ENCODE measurements at places on chromosomes 4 and X. TPM values are rescaled to one million over a fixed set of nuclear protein-coding genes. Genes with fewer than 3 reads are reported as not detected.

- H3K27ac ChIP-seq, result peak within 1 kb of the TSS; percentile 88
- H3K4me1 ChIP-seq, result peaks cover 67% of the 10 kb centered on the region
- peak within 1 kb of the TSS; percentile 84 for H3K4me3 ChIP-seq
- DNase-seq, result no peak
Observed at GRCh38 chr4:38663801-38664705, at the start of gene KLF3. TSS of gene KLF3 (plus strand) at chr4:38664199. CDS start at chr4:38680626, 16,427 bp downstream.

- DNase-seq, result no peak
- H3K36me3 ChIP-seq, result peaks cover 11% of the 10 kb centered on the region
- H3K4me3 ChIP-seq, result no peak within 1 kb of the TSS
- peaks cover 20% of the 10 kb centered on the region for H3K4me1 ChIP-seq
- peaks cover 5% of the 10 kb centered on the region for H3K27me3 ChIP-seq
Observed at GRCh38 chr4:304969-305680, at the start of gene ZNF732. TSS of gene ZNF732 (minus strand) at chr4:305474. CDS start at chr4:305310, 164 bp downstream.

- DNase-seq, result no peak
- H3K27me3 ChIP-seq, result peaks cover 13% of the 10 kb centered on the region
- no peaks in the 10 kb centered on the region for H3K36me3 ChIP-seq
Observed at GRCh38 chr4:17515445-17516407, 761 bp downstream of the CLRN2 start.

GRCh38 chr4:52648836-52649235 lies 10.3 kb downstream of the USP46 start:
- H3K4me3 ChIP-seq, result no peak overlapping the region
- H3K36me3 ChIP-seq, result peaks cover 5% of the 10 kb centered on the region
- no peaks in the 10 kb centered on the region for H3K27me3 ChIP-seq

DNA sequence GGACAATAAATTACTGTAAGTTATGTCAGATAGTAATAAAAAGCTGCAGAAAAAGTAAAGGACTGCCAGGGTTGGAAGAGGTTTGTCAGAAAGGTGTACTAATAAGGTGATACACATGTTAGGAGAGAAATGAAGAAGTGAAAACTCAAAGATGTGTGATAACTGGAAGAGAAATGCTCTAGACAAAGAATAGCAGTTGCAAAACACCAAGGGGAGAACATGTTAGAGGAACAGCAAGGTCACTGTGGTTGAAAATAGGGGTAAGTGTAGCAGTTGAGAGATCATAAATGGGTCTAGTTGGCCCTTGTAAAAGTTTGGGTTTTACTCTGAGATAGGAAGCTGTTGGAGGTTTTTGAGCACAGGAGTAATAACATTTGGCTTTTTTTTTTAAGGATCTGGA lies 46.9 kb downstream of the HSPA4L start:
- H3K36me3 ChIP-seq, result no peaks in the 10 kb centered on the region
- no peak for DNase-seq
- H3K4me1 ChIP-seq, result peaks cover 8% of the 10 kb centered on the region
- peaks cover 1% of the 10 kb centered on the region for H3K27me3 ChIP-seq
- H3K4me3 ChIP-seq, result no peak overlapping the region

- peaks cover 3% of the 10 kb centered on the region for H3K27me3 ChIP-seq
- no peak overlapping the region for H3K4me3 ChIP-seq
- H3K36me3 ChIP-seq, result no peaks in the 10 kb centered on the region
- H3K4me1 ChIP-seq, result no peaks in the 10 kb centered on the region
Observed at GRCh38 chr4:67346654-67347053, 198.6 kb downstream of the CENPC start.

DNA sequence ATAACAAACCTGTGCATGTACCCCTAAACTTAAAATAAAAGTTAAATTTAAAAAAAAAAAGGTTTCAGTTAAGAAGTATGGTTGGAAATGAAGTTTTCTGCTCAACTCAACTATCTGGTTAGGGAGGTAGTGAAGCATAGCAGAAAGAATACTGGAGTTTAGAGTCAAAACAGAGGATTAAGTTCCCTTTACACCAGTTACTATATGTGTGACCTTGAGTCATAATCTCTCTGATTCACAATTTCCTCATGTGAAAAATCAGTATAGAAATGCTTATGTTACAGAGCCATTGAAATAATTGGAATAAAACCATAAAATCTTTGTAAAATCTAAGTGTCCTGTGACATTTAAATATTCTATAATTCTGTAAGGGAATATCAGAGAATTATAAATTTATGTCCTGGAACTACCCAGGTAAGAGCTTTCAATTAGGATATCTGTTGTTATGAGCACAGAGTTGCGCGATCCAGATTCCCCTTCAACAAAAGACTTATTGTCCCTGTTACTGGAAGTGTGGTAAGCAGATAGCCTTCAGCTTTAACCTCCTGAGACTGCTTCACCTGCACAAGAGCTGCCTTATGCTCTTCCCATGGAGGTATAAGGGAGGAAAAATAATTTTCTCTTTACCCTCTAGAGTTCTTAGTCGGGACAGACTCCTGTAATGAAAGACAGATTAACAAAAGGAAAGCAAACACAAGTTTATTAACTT lies 203.8 kb upstream of the NRK start:
- no peak overlapping the region for H3K27ac ChIP-seq
- no peaks in the 10 kb centered on the region for H3K36me3 ChIP-seq
- no peaks in the 10 kb centered on the region for H3K4me1 ChIP-seq
- no peak overlapping the region for H3K4me3 ChIP-seq
- no peak for DNase-seq
- H3K27me3 ChIP-seq, result no peaks in the 10 kb centered on the region

DNA sequence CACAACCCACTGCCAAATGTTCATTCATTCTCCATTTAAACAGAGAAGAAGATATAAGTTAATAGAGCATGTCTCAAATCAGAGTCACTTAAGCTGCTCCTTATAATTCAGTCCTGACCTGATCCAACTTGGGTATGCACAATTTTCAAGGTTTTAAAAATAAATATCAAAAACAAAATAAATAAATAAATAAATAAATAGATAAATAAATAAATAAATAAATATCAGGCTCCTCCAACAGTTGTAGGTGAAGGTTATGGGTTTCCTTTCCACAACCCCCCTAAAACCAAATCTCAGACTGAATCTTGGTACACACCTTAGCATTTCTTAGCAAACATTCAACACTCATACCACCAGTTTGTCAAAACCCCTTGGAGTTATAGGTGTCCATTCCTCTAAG lies 204.4 kb downstream of the PARM1 start:
- no peak overlapping the region for H3K27ac ChIP-seq
- no peak for DNase-seq
- peaks cover 44% of the 10 kb centered on the region for H3K4me1 ChIP-seq
- peaks cover 1% of the 10 kb centered on the region for H3K36me3 ChIP-seq
- no peak overlapping the region for H3K4me3 ChIP-seq

GSPT2 gene
- total RNA-seq, result 12.9 TPM

TMEM150C gene
- not detected for total RNA-seq

- H3K36me3 ChIP-seq, result peaks cover 8% of the 10 kb centered on the region
- no peak overlapping the region for H3K27ac ChIP-seq
- no peaks in the 10 kb centered on the region for H3K4me1 ChIP-seq
- no peak for DNase-seq
Observed at GRCh38 chrX:129593137-129593536, 53.1 kb downstream of the OCRL start.

DSPP gene
- not detected for total RNA-seq

GRCh38 chr4:112973750-112974251 lies 75.7 kb upstream of the ANK2 start:
- DNase-seq, result no peak
- no peak overlapping the region for H3K4me3 ChIP-seq
- H3K27me3 ChIP-seq, result no peaks in the 10 kb centered on the region
- H3K27ac ChIP-seq, result no peak overlapping the region

- no peaks in the 10 kb centered on the region for H3K4me1 ChIP-seq
- no peaks in the 10 kb centered on the region for H3K27me3 ChIP-seq
- no peak overlapping the region for H3K4me3 ChIP-seq
Observed at GRCh38 chr4:116847616-116848015, 237.8 kb downstream of the TRAM1L1 start.

DNA sequence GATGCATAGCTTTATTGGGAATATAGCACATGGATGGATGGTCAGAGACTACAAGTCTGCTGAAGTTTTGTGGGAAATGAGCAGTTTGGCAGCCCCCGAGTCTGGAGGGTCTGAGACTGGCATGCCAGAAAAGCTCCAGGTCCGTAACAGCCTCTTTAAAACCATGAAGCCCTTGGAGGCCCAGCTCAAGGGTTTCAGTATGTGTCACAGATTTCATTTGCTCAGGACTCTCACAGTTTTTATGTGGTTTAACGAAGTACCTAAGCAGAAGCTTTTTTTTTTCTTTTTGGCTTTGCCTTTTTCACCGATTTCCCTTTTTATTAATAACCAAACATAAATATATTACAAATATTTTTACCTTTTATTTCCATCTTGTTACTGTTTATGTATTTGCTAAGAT lies 30.6 kb upstream of the TMEM184C start:
- peaks cover 2% of the 10 kb centered on the region for H3K36me3 ChIP-seq
- H3K27me3 ChIP-seq, result peaks cover 24% of the 10 kb centered on the region
- H3K4me1 ChIP-seq, result no peaks in the 10 kb centered on the region
- DNase-seq, result no peak
- H3K27ac ChIP-seq, result no peak overlapping the region

DNA sequence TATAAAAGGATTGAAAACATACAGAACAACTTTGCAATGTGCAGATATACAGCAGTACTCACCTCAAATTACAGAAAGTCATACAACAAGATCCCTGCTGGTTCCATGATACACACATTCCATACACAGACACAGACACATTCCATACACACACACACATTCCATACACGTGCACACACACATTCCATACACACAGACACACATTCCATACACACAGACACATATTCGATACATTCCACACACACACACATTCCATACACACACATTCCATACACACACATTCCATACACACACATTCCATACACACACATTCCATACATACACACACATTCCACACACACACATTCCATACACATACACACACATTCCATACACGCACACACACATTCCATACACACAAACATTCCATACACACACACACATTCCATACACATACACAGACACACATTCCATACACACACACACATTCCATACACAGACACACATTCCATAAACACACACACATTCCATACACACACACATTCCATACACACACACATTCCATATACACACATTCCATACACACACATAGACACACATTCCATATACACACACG lies 13.7 kb downstream of the LINC00632 start:
- H3K4me3 ChIP-seq, result no peak overlapping the region
- H3K27ac ChIP-seq, result no peak overlapping the region
- H3K4me1 ChIP-seq, result no peaks in the 10 kb centered on the region
- H3K27me3 ChIP-seq, result no peaks in the 10 kb centered on the region
- no peak for DNase-seq
- no peaks in the 10 kb centered on the region for H3K36me3 ChIP-seq

- no peaks in the 10 kb centered on the region for H3K27me3 ChIP-seq
Observed at GRCh38 chr4:159655547-159655946, 552.7 kb downstream of the RAPGEF2 start.

GRCh38 chrX:22057667-22058066 lies 25.5 kb downstream of the PHEX start:
- peaks cover 66% of the 10 kb centered on the region for H3K4me1 ChIP-seq
- no peaks in the 10 kb centered on the region for H3K27me3 ChIP-seq
- H3K4me3 ChIP-seq, result peak overlapping the region; percentile 58
- no peak for DNase-seq

DNA sequence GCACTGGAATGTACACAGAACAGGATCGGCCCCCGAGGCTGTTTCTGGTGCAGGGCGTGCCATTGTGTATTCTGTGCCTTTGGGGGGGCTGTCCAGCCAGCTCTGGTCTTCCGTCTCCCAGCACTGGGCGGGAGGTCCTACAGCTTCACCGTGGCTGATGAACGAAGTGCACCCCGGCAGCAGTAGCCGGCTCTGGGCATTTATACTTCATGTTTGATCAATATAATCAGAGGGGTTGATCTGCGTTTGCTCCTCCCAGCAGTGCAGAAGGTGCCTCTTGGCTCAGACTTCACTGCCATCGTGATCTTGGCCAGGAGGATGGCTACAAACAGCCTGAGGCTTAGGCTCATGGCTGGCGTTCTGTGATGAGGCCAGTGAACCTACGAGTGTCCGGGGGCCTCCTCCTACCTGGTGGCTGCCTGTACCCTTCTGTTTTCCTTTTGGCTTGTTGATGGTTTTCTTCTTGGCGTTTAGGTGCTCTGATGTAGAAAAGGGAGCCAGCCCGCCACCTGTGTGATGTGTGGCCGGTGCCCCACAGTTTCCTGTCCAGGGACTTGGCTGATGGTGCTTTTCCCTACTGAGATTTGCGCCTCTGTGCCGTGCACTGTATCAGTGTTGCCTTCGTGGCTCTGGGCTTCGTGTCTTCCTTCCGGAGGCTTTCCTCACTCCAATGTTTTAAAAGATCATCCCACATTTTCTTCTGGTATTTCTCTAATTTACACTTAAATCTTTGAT lies 31.2 kb upstream of the HGFAC start:
- no peaks in the 10 kb centered on the region for H3K36me3 ChIP-seq
- H3K27ac ChIP-seq, result no peak overlapping the region
- H3K4me1 ChIP-seq, result peaks cover 7% of the 10 kb centered on the region
- no peak overlapping the region for H3K4me3 ChIP-seq

DNA sequence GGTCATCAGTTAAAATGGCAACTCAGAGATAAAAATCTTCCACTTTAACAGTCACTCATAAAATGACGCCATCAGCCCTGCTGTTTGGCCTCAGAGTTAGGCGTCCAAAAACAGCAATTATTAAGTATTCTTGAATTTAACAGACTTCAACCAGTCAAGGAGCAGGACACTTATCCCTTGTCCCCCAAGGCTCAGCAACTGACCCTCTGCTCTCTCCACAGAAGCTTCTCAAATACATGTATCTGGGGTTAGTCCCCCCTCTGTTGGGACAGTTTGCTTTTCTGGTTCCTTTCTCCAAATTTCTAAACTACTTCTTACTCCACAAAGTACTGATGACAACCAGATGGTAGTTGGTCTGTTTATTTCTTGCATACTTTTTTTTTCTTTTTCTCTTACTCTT lies 54.4 kb downstream of the SOD3 start:
- no peaks in the 10 kb centered on the region for H3K4me1 ChIP-seq
- no peak overlapping the region for H3K27ac ChIP-seq
- H3K27me3 ChIP-seq, result peaks cover 2% of the 10 kb centered on the region
- no peaks in the 10 kb centered on the region for H3K36me3 ChIP-seq
- no peak overlapping the region for H3K4me3 ChIP-seq

GRCh38 chrX:1443496-1444075 lies 9.1 kb downstream of the ASMTL start:
- H3K4me3 ChIP-seq, result no peak overlapping the region
- no peaks in the 10 kb centered on the region for H3K27me3 ChIP-seq
- no peak for DNase-seq
- peaks cover 13% of the 10 kb centered on the region for H3K4me1 ChIP-seq
- H3K27ac ChIP-seq, result no peak overlapping the region

- no peak for DNase-seq
- H3K36me3 ChIP-seq, result no peaks in the 10 kb centered on the region
Observed at GRCh38 chr4:53576676-53577372, 14.5 kb downstream of the LNX1 start.

GRCh38 chrX:120365320-120365719 lies 3.4 kb downstream of the ATP1B4 start:
- H3K4me1 ChIP-seq, result peaks cover 8% of the 10 kb centered on the region
- peak; percentile 16 for DNase-seq
- no peaks in the 10 kb centered on the region for H3K36me3 ChIP-seq
- no peak overlapping the region for H3K4me3 ChIP-seq

Data from activated B cell treated with CpG ODN at 0.5 μM for 24 hours (primary cell).